ENCODE measurements at places on chromosomes 1 and 21. TPM values are rescaled to one million over a fixed set of nuclear protein-coding genes. Genes with fewer than 3 reads are reported as not detected.

GRCh38 chr1:99501871-99502270 lies 144.0 kb upstream of the PALMD start:
- DNase-seq = no peak

- no peak for DNase-seq
Measured at GRCh38 chr1:26689504-26689903, 6.3 kb upstream of the ARID1A start.

GRCh38 chr1:54327386-54328065 lies 78.7 kb downstream of the SSBP3 start:
- DNase-seq = peak; percentile 55

- DNase-seq = no peak
Measured at GRCh38 chr1:145997718-145998023, 1.3 kb upstream of the TXNIP start.

GRCh38 chr1:150257624-150258585 lies at the start of gene CA14:
Gene CA14 (plus strand): TSS chr1:150257774. CDS start chr1:150258129, 355 bp downstream.
- DNase-seq = no peak

- DNase-seq = no peak
Measured at GRCh38 chr1:12406211-12407021, 176.6 kb downstream of the VPS13D start.

DNA sequence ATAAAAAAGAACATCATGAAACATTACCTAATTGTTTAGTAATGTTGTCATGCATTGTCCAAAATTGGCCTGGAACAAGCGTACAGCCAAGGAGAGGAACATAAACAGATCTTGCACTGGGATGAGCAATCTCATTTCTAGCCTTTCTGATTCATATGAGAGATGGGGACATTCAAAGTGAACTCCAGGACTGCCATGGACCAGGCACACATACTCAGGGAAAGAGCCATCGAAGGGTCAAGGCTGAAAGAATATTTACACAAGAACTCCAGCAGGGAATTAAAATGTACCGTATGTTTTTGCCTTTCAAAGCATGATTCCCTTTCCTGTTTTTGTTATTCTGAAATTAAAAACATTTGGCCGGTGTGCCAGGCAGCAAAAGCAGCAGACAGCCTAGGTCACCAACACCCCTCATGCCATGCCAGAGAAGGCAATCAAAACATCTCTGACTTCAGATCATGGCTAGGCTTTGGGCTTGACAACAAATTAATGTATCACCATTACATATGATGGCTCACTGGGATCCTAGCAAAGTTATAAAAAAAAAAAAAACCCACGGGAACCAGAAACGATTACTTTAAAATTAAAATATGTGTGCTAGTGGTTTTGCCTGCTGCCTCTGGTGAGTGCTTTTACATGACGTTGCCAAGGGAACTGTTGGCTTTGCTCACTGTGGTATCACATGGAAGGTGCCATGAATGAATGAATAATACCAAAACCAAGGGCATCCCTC lies 159.8 kb downstream of the TGFBR3 start:
- peak; percentile 83 for DNase-seq

DNA sequence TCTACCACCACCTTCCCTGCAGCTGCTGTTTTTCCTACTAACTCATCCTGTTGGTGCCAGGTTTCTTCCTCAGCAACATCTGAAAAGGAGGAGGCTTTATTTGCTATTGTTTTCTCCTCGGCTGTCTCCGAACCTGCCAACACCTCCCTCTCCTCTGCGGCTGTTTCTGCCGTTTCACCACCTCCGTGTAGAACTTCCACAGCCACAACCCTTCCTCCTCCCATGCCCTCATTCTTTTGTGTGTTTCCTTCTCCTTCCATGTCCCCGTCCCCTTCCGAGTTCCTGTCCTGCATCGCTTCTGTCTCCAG lies 59.0 kb upstream of the LRRC53 start:
- DNase-seq = no peak

DNA sequence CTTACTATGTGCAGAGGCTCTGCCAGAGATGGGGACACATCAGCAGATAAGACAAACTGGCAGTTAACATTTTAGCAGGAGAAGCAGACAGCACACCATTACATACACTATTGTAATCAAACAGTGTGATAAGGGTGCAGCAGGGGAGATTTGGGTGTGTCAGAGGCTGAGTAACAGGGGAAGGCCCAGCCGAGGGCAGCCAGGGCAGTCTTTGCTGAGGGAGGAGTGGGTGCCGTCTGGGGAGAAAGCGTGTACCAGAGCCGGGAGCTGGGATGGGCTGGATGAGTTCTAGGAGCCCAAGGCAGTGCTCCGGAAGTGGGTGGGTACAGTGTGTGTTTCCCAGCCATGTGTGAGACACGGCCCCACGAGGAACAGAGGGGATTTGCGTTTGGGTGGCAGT lies 31.2 kb downstream of the KCNA10 start:
- no peak for DNase-seq

DENND2D gene
- 0.71 TPM for total RNA-seq

SLC25A34 gene
- 0.19 TPM for total RNA-seq

GUCA2B gene
- not detected for total RNA-seq

PALMD gene
- 56.5 TPM for total RNA-seq

KLHDC7A gene
- not detected for total RNA-seq

OR2T11 gene
- total RNA-seq = not detected
